Psoas muscle (tissue), 8 donors: ENCODE measurements at places on chromosomes 7 and 10. TPM values are rescaled to one million over a fixed set of nuclear protein-coding genes. Genes with fewer than 3 reads are reported as not detected.

DNA sequence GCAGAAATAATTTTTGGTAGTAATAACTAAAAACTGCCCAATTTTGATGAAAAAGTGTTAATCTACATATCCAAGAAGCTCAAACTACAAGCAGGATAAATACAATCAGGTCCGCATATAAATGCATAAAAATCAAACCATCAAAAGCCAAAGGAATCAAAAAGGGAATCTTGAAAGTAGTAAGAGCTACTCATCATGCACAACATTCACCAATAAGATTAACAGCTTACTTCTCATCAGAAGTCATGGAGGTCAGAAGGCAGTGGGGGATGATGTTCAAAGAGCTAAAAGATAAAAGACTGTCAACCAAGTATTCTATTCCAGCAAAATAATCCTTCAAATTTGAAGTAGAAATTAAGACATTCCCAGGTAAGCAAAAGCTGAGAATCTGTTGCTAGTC, 76.4 kb downstream of the CRPPA start:
- H3K4me1 ChIP-seq, result no peaks in the 10 kb centered on the region
- H3K36me3 ChIP-seq, result no peaks in the 10 kb centered on the region
- H3K27me3 ChIP-seq, result no peaks in the 10 kb centered on the region
- H3K27ac ChIP-seq, result no peak overlapping the region

DNA sequence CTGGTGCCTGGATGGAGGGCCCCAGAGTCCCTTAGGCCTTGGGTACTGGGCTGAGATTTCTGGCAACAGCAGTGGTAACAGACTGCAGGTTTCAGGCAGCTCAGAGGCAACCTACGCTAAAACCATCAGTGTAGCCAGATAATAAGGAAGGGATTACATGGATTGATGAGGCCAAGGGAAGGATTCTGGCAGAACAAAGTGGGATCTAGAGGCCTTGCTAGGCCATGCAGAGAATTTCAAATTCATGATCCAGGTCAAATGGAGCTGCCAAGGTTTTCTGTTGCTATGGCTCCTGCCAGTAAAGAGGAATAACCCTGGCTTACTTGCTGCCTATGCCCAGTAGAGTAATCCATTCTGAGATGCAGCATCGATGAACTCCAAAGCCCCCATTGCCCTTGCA, 445.7 kb downstream of the ADRA2A start:
- H3K27ac ChIP-seq, result no peak overlapping the region

DNA sequence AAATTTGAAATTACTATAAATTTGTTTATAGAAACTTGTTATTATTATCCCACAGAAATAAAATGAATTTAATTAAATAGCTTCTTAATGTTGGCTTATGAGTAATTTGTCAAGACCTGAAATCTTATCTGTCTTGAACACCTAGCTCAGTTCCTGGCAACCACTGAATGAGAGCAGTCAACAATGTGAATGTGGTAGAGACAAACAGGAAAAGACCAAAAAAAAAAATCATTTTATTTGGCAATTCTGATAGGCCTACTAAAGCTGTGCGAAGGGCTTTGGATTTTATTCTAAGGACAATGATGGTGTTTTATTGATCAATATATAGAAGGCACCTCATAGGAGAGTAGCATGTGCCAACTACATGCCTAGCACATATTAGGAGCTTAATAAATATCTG, 127.8 kb upstream of the RSU1 start:
- no peak overlapping the region for H3K4me3 ChIP-seq

GRCh38 chr10:108003061-108003460, 838.6 kb upstream of the SORCS1 start:
- H3K4me3 ChIP-seq, result no peak overlapping the region
- H3K4me1 ChIP-seq, result no peaks in the 10 kb centered on the region
- DNase-seq, result no peak
- no peaks in the 10 kb centered on the region for H3K27me3 ChIP-seq
- H3K36me3 ChIP-seq, result no peaks in the 10 kb centered on the region

DNA sequence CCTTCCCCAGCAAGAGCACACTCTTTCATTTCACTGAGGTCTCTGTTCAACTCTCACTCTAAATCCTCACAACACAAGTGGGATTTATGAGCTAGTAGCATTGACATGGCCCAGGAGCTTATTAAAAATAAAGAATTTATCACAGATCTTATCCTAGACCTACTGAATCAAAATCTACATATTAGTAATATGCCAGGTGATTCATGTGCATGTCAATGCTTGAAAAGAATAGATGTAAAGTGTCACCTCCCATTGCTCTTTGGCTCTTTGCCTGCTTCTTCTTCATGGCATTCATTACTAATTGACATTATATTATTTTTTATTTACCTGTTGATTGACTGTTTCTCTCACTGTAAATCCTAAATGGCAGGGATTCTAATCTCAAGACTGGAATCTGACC, 459.2 kb upstream of the LRRTM3 start:
- no peaks in the 10 kb centered on the region for H3K36me3 ChIP-seq
- H3K4me1 ChIP-seq, result no peaks in the 10 kb centered on the region
- no peak for DNase-seq
- H3K27ac ChIP-seq, result no peak overlapping the region

DNA sequence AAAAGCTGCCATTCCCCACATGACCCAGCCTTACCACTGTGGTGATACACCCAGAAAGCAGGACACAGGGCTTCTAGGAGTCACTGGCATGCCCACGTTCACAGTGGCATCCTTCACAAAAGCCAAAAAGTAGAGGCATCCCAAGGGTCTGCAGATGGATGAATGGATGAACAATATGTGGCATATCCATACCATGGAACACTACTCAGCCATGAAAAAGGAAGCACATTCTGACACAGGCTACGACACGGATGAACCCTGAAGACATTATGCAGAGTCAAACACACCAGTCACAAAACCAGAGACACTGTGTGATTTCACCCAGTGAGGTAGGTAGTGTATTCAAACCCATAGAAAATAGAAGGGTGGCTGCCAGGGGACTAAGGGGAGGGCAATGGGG, 104.7 kb upstream of the DDC start:
- peaks cover 56% of the 10 kb centered on the region for H3K4me1 ChIP-seq
- H3K27me3 ChIP-seq, result no peaks in the 10 kb centered on the region
- H3K4me3 ChIP-seq, result no peak overlapping the region
- peaks cover 23% of the 10 kb centered on the region for H3K36me3 ChIP-seq
- H3K27ac ChIP-seq, result peak overlapping the region; percentile 91

GRCh38 chr7:100482728-100483089, 1.0 kb upstream of the NYAP1 start:
- H3K4me3 ChIP-seq, result peak overlapping the region; percentile 70
- peaks cover 5% of the 10 kb centered on the region for H3K4me1 ChIP-seq
- no peaks in the 10 kb centered on the region for H3K36me3 ChIP-seq
- H3K27me3 ChIP-seq, result no peaks in the 10 kb centered on the region
- DNase-seq, result no peak

GALNT17 gene
- total RNA-seq, result 2.2 TPM

DNA sequence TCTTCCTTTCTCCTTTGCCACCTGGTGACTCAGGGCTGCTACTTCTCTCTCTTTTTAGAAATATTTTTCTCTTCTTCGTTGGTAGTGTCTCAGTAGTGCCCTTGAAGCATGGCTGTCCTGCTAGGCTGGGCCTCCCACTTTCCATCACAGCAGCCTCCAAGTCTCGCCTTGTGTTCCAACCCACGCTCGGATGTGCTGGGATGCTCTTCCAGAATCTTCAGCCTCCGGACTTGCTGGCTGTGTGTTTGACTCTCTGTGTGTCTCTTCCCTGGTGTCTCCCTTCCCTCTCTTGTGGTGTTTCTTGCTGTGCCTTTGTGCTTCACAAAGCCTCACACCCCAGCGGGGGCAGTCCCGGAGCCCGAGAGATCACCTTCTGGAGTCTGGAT, 100.5 kb downstream of the INPP5A start:
- DNase-seq, result no peak
- H3K4me1 ChIP-seq, result peaks cover 25% of the 10 kb centered on the region
- H3K27ac ChIP-seq, result no peak overlapping the region
- H3K27me3 ChIP-seq, result no peaks in the 10 kb centered on the region

C10orf105 gene
- not detected for total RNA-seq
